ENCODE measurements at places on chromosomes 5 and 9. TPM values are rescaled to one million over a fixed set of nuclear protein-coding genes. Genes with fewer than 3 reads are reported as not detected.

Gene NRG2
- polyA plus RNA-seq = not detected

DNA sequence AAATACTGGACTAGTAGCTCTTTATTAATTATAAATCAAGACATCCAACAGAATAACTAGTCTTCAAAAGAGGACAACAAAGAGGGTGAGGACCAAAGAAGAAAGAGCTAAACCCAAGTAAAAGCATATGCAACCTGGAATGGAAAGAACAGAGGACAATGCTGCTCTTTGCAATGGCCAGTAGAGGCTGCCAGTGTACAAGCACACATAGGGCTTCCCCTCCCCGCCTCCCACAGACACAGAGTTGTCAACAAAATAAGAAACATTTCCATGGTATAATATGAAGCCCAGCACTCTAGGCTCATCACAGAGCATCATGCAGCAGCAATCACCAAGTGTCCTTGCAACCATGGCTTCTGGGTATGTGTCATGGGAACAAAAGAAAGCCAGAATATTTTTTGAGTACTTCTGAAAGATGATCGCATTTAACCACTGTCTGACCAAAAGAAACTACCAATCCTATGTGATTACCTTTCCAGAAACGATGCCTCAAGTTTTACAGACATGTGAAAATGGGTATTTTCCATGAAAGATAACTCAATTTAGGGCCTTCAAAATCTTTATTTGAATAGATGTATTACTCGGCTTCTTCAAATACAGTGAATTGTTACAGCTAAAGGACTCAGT, 58.1 kb downstream of the RFX3 start:
- no peak overlapping the region for H3K27ac ChIP-seq
- H3K36me3 ChIP-seq = no peaks in the 10 kb centered on the region
- H3K4me1 ChIP-seq = peaks cover 8% of the 10 kb centered on the region
- H3K27me3 ChIP-seq = no peaks in the 10 kb centered on the region
- DNase-seq = peak; percentile 75
- no peak overlapping the region for H3K4me3 ChIP-seq

Gene PPP2R2B
- 29.7 TPM for polyA plus RNA-seq

DNA sequence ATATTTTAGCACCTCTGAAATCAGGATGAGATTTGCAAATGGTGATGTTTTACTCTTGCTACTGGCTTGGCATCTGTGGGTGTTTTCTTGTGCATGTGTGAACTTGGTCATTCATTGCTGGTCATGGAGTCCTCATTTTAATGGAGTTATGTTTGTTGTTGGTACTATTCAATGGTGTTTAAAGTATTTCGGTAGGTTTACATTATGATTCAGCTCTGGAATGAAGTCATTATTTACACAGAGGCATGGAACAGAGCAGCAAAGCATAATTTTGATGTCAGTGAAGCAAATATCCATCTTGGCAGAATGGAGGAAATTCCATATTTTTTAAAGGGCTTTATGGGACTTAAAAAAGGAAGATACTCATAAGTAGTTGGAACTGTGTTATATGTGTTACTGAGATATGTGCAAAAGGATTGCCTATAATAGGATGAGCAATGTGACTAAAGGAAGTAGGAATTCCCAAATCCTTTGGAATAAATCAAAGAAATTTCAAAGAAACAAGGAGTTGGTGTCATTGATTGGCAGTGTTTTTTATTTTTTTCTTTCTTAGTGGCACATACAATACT, 147.4 kb downstream of the ACTBL2 start:
- no peak for DNase-seq
- no peaks in the 10 kb centered on the region for H3K36me3 ChIP-seq
- H3K4me3 ChIP-seq = no peak overlapping the region
- no peak overlapping the region for H3K27ac ChIP-seq
- no peaks in the 10 kb centered on the region for H3K27me3 ChIP-seq

- H3K4me1 ChIP-seq = no peaks in the 10 kb centered on the region
- H3K27me3 ChIP-seq = no peaks in the 10 kb centered on the region
- no peaks in the 10 kb centered on the region for H3K36me3 ChIP-seq
- no peak for DNase-seq
Observed at GRCh38 chr5:57911438-57911837, 428.8 kb upstream of the ACTBL2 start.

DNA sequence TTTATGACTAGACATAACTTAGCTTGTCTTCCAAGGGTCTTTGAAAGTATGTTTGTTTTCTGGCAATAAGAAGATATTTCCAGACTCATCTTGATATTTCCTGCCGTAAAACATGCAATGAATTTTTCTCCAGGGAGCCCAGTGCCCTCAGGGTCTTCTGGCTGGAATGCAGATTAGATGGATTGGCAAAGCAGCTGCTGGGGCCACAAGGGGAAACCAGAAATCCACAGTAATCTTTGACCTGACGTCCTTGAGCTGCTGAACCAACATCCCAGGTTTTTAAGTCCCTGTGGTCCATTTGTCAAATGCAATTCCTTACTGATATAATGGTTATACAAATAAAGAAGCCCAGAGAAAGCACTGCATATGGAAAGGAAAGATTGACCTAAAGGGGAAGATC, 93.0 kb downstream of the THBS4 start:
- H3K36me3 ChIP-seq = no peaks in the 10 kb centered on the region
- H3K4me1 ChIP-seq = peaks cover 39% of the 10 kb centered on the region
- H3K27ac ChIP-seq = no peak overlapping the region
- no peak for DNase-seq

- no peaks in the 10 kb centered on the region for H3K36me3 ChIP-seq
- no peak overlapping the region for H3K27ac ChIP-seq
- DNase-seq = no peak
- no peaks in the 10 kb centered on the region for H3K4me1 ChIP-seq
- H3K27me3 ChIP-seq = no peaks in the 10 kb centered on the region
- H3K4me3 ChIP-seq = no peak overlapping the region
Observed at GRCh38 chr5:115686051-115686737, 60.4 kb upstream of the TMED7 start.

DNA sequence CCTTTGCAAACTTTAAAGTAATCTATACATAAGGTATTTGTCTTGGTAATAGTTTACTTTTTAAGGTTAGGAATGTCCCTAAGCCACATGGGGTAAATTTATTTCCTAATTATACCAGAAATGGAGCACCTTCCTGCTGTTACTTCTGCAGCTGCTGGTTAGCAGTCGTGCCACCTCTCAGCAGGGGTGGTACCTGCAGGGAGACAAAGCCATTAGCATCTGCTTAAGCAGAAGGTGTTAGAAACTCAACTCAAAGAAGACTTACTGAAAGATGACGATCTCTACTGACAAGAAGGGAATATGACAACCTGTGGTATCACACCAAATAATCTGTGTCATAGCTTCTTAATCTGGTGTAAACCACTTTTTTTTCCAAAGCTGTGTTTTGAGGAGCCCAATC, 173.7 kb downstream of the BRINP1 start:
- no peak overlapping the region for H3K4me3 ChIP-seq
- no peaks in the 10 kb centered on the region for H3K4me1 ChIP-seq
- H3K27me3 ChIP-seq = no peaks in the 10 kb centered on the region
- no peak overlapping the region for H3K27ac ChIP-seq
- H3K36me3 ChIP-seq = no peaks in the 10 kb centered on the region

Gene PAM
- 58.7 TPM for polyA plus RNA-seq

- no peak overlapping the region for H3K27ac ChIP-seq
- H3K36me3 ChIP-seq = peaks cover 23% of the 10 kb centered on the region
- H3K27me3 ChIP-seq = no peaks in the 10 kb centered on the region
- H3K4me3 ChIP-seq = no peak overlapping the region
Observed at GRCh38 chr5:55108661-55109060, 6.2 kb downstream of the GZMA start.

Gene PCDHGB6
- 0.25 TPM for polyA plus RNA-seq

Gene THBS4
- not detected for polyA plus RNA-seq

DNA sequence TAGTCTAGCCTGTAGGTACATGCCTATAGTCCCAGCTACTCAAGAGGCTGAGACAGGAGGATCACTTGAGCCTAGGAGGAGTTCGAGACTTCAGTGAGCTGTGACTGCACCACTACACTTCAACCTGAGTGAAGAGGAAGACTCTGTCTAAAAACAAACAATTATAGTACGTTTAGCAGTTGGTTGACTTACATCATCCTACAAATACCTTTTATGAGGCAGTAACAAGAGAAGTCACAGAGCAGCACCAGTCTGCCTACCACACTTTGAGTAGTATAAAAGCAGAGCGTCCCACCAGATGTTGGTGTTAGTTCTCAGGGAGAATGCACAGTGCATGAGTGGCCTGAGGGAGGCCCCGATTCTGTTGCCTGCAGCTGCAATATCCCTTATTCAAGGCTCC, 16.1 kb downstream of the ZFR start:
- no peaks in the 10 kb centered on the region for H3K27me3 ChIP-seq
- H3K4me1 ChIP-seq = peaks cover 16% of the 10 kb centered on the region
- DNase-seq = no peak
- H3K36me3 ChIP-seq = peaks cover 5% of the 10 kb centered on the region
- H3K4me3 ChIP-seq = no peak overlapping the region

DNA sequence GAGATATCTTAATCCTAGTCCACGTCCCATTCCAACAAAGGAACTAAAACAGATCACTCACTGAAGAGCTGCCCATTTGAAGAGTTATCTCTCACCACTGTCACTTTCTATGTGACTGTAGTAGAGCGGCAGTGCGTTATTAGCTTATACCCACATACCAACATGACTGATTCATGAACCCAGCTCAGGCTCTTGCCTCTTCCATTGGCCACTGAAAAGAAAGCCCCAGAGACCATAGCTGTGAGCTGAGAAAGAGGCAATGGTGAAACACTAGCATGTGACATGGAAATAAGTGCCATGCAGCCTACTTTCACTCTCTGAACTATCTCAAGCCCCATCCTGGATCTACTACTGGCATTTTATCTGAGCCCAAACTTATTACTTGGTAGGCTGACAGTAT, 151.7 kb upstream of the MOCS2 start:
- H3K27ac ChIP-seq = no peak overlapping the region
- no peak overlapping the region for H3K4me3 ChIP-seq
- no peak for DNase-seq
- no peaks in the 10 kb centered on the region for H3K4me1 ChIP-seq

GRCh38 chr9:83699615-83700014, 8.1 kb downstream of the UBQLN1 start:
- H3K4me3 ChIP-seq = no peak overlapping the region
- H3K27me3 ChIP-seq = no peaks in the 10 kb centered on the region
- H3K36me3 ChIP-seq = no peaks in the 10 kb centered on the region

Gene SUSD1
- polyA plus RNA-seq = 18.1 TPM

DNA sequence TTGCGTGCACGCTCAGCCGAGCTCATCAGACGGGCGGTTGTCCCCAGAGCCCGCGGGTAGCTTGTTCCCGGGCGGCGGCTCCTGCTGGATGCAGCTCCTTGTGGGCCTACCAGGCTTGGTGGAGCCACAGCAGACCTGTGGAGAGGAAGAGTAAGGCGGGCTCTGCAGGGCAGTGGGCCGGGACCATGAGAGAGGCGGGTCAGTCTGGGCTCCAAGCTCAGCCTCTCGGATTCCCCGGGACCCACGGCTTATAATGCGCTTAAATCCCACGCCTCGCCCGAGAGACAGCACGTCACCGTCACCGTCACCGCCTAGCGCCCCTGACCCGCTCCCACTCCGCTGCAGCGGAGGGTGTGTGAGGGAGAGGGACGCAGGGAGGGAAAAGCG, 1.9 kb upstream of the ANKRD18A start:
- no peak overlapping the region for H3K27ac ChIP-seq
- H3K4me3 ChIP-seq = peak overlapping the region; percentile 49
- no peaks in the 10 kb centered on the region for H3K36me3 ChIP-seq
- H3K27me3 ChIP-seq = no peaks in the 10 kb centered on the region
- H3K4me1 ChIP-seq = no peaks in the 10 kb centered on the region
- no peak for DNase-seq

GRCh38 chr5:150241298-150242160, 48.0 kb downstream of the CAMK2A start:
- no peak for DNase-seq
- H3K4me1 ChIP-seq = no peaks in the 10 kb centered on the region
- no peaks in the 10 kb centered on the region for H3K36me3 ChIP-seq
- no peak overlapping the region for H3K4me3 ChIP-seq

GRCh38 chr9:93159601-93160471, 24.1 kb upstream of the WNK2 start:
- peaks cover 6% of the 10 kb centered on the region for H3K4me1 ChIP-seq
- H3K36me3 ChIP-seq = no peaks in the 10 kb centered on the region
- H3K4me3 ChIP-seq = no peak overlapping the region
- no peaks in the 10 kb centered on the region for H3K27me3 ChIP-seq
- no peak overlapping the region for H3K27ac ChIP-seq

GRCh38 chr5:117588611-117589010, 1014.0 kb upstream of the SEMA6A start:
- H3K36me3 ChIP-seq = no peaks in the 10 kb centered on the region
- no peaks in the 10 kb centered on the region for H3K27me3 ChIP-seq
- H3K27ac ChIP-seq = no peak overlapping the region
- H3K4me1 ChIP-seq = no peaks in the 10 kb centered on the region
- no peak overlapping the region for H3K4me3 ChIP-seq

DNA sequence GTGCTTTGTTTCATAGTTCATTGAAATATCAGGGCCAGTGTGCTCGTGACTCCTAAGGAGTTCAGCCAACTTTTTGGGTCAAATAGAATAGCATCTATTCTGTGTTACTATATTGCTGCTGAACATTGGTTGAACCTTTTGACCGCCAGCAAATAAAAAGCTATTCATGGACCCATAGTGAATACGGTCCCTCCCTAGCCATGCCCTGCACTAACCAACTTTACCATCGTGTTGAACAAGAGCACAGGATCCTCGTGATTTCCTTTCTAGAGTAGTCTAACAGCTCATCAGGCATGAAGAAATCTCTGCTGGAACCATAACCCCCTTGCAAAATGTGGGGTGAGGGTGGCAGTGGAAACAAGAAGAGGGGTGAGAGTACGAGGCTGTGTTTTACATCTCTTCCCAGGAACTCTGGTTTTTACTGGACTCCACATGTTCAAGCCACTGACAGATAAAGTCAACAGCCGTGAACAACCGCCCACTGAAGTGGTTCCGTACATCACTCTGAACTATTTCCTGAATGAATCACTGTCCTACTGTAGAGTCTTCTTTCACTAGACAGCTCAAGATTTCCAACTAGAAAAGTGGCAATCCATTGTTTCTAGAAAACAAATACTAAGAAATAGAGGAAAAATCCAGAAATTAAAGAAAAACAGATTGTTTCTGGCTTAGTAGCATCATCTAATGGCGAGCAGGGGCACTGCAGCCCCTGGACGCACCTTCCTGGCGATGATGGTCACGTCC, 70.1 kb upstream of the SPATA31E1 start:
- no peaks in the 10 kb centered on the region for H3K36me3 ChIP-seq
- H3K27me3 ChIP-seq = no peaks in the 10 kb centered on the region
- H3K4me1 ChIP-seq = no peaks in the 10 kb centered on the region
- H3K4me3 ChIP-seq = no peak overlapping the region
- no peak for DNase-seq

DNA sequence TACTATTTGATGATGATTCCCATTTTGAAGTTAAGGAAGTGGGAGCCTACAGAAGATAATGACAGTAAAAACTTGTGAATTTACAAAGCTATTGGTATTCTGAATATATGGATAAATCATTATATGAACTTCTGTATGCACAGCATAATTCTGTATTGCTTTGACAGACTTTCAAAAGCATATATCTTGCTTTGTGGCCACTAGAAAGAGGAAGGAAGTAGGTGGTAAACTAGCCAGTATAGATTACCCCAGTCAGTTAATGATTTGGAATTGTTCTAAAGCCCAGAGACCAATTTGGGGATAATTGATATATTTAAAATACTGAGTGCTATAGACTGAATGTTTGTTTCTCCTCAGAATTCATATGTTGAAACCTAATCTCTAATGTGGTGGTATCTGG, 53.0 kb downstream of the NR2F1 start:
- no peaks in the 10 kb centered on the region for H3K4me1 ChIP-seq
- DNase-seq = no peak
- no peaks in the 10 kb centered on the region for H3K36me3 ChIP-seq
- no peak overlapping the region for H3K4me3 ChIP-seq
- no peaks in the 10 kb centered on the region for H3K27me3 ChIP-seq

Gene PCDHAC1
- polyA plus RNA-seq = not detected
